ENCODE measurements at places on chromosomes 7 and 10.

GRCh38 chr7:93185303-93186027 is 37.3 kb upstream of the SAMD9L start:
- DNase-seq = no peak

DNA sequence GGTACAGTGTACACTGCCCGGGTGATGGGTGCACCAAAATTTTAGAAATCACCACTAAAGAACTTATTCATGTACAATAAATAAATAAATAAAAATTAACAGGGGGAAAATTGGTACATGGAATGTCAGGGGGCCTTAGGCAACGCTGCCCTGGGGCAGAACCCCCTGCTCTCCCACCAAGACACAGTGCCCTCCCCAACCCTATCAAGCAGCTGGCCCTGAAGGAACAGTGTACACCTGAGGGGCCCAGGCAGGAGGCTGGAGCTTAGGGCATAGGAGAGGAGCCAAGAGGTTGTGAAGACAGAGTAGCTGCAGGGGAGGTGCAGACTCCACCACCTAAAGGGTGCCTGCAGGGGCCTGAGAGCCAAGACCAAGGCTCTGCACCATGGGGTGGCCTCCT is 128.8 kb downstream of the BMS1 start:
- DNase-seq = no peak

DNA sequence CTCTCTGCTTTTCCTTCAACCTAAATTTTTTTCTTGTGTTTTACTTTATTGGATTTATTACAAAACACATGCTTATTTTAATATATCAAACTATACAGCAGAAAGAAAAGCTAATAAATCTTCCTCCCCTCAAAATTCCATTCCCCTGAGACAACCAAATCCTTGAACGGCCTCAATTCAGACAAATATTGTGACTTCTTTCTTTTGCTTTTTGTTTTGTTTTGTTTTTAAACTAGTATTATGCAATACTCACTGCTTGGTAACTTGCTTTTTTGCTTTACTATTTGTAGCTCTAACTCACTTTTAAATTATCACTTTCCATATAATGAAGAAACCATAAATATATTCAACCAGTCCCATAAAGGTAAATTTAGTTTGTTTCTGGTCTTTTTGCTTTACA is 59.4 kb upstream of the CDK1 start:
- no peak for DNase-seq

- DNase-seq = no peak
These were observed 456 bp upstream of the ACHE start for GRCh38 chr7:100895956-100896731.

- DNase-seq = no peak
These were observed 218.4 kb upstream of the SEMA3D start for GRCh38 chr7:85405016-85405902.

DNA sequence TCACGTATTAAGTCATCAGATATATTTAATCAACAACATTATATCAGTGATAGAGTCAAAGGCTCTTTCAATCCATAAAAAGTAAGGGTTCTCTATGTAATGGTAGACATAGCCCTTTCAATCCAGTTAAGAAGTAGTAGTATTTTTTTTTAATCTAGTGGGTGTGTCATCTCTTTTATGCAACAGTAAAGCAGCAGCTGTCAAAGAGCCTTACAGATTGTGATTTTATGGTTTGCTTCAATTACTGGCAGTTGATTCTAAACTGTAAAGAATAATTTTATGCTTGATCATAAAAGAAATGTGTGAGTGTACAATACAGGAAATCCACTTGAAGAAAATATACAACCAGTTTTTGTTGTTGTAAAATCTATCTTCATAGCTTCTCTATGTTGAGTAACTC is 902.6 kb upstream of the MBL2 start:
- DNase-seq = no peak

GRCh38 chr7:96962221-96962885 is 43.0 kb upstream of the DLX6 start:
- no peak for DNase-seq

DNA sequence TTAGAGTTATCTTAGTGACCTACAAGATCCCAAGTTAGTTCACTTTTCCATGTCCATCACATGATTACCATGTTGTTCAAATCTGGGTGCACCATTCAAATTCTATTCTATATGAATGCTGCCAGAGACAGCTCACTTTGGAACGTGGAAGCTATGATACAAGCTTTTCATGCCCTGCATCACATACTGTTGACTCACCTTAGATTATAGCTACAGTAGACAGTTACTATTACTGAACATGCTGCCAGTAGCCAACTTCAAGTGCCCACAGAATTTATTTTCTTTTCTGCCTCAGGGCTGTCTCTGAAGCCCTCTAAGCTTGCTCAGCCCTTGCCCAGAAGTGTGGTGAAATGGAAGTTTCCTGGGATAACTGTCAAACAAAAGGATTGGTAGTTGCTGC is 231.1 kb downstream of the GPR158 start:
- no peak for DNase-seq

All from right renal cortex interstitium (tissue), 3 donors.